ENCODE measurements at places on chromosomes 11 and 22.

GRCh38 chr11:99592266-99592665 is 571.5 kb downstream of the CNTN5 start:
- no peak for DNase-seq

DNA sequence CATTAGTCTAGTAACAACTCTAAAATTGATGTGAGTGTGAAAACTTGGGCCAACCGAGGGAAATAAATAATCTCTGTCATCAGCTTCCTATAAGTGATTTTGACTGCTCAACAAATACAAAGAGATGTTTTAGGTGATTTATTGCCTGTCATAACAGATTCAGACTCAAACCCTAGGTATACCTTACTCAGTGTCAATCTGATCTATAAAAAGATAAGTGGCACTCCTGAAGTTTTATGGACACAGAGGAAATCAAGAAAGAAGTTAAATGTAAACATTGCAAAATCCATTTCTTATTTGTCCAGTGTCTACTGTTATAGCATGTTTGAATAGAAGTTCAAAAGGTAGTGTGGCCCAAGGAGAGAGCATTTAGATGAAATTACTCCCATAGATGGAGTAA is 30.4 kb upstream of the TYR start:
- no peak for DNase-seq

- DNase-seq: peak; percentile 77
These were observed 6.3 kb upstream of the KCNJ5 start for GRCh38 chr11:128884703-128885338.

DNA sequence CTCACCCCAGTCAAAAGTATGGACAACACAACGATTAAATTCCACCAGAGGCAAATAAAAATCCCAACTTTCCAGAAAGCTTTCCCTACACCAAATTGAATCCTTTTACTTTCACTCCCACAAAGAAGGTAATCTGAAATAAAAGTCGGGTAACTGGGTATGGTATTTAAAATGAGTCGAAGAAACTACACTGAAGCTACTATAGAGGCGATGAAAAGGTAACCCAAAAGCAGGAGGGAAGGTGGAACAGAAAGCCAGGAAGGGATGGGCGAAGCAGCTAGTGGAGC is 1.1 kb downstream of the PICALM start:
- DNase-seq: no peak

GRCh38 chr11:81725701-81726100 is 1008.0 kb downstream of the FAM181B start:
- DNase-seq: no peak

DNA sequence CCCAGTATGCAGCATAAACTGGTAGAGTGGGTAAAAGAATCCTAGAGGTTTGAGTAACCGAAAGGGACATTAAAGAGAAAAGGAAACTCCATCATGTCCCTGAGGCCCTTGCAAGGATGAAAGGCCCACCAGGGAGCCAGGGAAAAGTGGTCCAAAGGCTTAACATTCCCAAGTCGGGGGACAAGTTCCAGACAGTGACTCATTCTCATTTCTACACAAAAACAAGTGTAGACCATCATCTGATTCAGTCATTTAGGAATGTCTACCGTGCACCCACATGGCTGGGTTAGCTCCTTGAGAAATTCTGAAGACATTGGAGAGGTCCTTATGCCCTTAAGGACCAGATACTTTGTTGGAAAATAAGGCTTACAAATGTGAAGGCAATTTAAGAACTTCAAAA is 4.8 kb upstream of the NOX4 start:
- no peak for DNase-seq

DNA sequence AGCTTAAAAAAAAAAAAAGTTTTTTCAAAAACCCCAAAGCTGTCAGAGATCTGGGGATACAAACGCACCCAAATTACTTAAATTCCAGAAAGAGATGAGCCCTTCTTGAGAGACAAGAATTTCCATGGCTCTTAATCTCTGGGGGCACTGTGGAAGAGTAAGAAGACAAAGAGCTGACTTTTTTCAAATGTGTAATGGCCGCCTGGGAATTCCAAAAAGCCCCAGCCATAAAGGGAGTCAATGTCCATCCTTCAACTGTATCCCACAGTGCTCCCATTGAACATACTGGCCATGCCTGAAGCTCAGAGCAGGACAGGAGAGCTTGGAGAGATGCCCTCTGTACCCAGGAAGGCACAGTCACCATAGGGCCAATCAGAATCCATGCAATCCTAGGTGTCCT is 37.4 kb upstream of the ASPHD2 start:
- DNase-seq: no peak

- no peak for DNase-seq
These were observed 88.3 kb downstream of the LUZP2 start for GRCh38 chr11:24585192-24585591.

GRCh38 chr11:95193541-95193940 is 37.5 kb downstream of the SESN3 start:
- no peak for DNase-seq

DNA sequence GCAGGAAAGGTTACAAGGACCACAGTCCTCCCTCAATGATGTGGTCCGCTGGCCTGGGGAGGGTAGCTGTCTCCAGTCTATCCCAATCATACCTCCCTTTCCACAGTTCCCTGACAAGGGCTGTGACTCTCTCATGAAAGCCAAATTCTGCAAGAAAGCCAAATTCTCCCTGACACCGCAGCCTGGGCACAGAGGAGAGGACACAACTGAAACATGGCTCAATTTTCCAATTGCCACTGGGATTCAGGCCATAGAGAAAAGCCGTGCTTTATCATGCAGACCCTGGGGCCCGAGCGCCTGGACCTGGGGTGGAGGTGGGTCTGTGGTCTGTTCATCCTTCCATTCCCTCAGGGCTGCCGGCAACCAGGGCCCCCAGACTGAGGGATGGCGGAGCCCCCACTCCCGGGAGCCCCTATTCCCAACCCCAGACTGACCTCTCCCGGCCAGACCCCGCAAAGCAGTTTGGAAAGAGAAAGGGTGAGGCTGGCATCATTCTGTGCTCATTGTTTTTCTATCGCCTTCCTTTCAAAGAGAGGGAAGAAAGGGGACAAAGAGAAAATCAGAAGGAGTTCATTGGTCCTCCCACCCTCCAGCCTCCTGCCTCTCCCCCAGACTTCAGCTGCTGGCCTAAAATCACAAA is 239.5 kb downstream of the BUD13 start:
- no peak for DNase-seq

GRCh38 chr22:25404928-25405816 is 159.3 kb upstream of the GRK3 start:
- DNase-seq: peak; percentile 82

GRCh38 chr11:76185511-76185910 is 20.8 kb downstream of the WNT11 start:
- peak; percentile 34 for DNase-seq

DNA sequence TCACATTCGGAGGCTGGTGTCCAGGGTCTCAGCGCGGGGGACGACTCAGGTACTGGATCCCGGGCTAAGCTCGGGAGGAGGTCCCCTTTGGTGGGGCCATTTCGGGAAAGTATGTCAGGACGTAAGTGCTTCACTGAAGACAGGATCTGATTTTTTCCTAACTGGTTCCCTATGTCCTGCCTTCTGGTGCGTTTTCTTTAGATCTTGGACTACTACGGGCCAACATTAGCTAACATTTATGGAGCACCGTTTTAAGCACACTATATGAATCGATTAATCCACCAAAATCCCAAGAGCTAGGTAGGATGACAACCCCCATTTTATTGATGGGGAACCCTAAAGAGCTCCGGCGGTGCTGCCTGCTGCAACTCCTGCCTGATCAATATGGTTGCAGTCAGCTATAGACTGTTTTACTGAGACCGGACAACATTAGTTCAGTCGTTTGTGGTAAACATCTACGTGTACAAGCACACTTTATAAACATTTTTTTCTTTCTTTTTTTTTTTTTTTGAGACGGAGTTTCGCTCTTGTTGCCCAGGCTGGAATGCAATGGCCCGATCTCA is 17.0 kb upstream of the WDR74 start:
- DNase-seq: no peak

GRCh38 chr22:25407859-25408229 is 156.6 kb upstream of the GRK3 start:
- no peak for DNase-seq

GRCh38 chr11:70916351-70916750 is 336.0 kb downstream of the SHANK2 start:
- no peak for DNase-seq

DNA sequence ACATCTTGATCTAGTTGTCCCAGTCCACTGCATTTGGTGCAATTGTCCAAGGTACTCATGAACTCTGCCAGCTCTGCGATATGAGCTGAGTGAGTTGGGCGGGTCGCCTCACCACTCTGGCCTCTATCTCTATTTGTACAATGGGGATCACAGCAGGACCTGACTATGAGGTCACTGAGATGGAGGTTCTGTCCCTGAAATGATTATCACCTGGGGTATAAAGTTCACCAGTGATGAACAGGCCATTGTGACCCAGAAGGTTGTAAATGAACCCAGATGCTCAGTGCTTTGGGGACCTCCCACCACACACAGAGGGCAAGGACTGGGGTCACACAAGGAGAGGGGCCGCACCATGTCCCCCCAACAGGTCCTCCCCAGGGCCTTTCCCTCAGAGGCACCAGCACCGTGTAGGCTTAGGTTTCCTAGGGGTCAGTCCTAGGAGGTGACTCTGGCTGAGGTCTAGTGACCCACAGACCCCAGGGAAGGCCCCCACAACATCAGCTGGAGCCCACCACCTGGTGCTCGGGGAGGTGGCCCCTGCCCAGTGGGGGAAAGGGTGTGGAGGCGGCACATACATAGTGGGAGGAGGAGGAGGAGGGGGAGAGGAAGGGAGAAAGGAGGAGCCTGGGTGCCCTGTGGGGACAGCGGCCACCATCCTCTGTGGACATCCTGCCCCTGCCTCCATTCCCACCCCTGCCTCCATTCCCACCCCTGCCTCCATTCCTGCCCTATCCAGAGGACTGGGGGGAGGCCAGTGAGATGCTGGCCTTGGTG is 25.0 kb upstream of the IGLL1 start:
- DNase-seq: no peak

- no peak for DNase-seq
These were observed 23.5 kb downstream of the SHISA8 start for GRCh38 chr22:41891407-41891806.

DNA sequence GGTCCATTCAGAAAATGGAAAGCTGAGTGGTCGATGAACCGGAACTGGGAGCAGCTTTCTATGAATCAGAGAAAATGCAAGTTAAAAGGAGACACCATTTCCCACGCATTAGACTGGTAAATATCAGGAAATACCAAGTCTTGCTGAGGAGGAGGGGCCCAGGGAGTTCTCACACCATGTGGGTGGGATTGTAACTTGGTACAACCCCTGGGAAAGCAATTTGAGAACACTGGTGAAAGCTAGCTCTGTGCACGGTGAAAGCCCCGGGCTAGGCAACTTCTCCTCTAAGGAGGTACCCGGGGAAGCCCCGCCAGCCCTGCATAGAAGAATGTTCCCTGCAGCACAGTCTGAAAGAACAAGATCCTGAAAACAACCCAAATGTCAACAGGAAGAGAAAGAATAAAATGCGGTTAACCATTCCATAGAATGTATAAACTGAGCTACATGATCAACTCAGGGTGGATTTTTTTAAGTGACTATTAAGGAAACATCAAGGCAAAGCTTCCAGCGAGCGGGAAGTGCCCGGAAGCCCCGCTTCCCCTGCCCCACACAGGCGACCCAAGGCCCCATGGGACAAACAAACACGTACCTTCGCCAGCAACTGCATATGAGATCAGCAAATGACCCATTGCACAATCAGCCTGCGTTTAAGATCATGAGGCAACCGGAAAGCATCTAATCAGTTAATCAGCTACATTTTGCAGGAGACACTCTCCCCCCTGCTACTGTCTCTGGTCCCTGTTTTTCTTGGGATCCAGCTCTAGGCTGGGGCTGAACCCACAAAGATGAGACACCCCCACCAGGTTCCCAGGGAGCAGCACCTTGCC is 11.3 kb downstream of the SHANK2 start:
- peak; percentile 41 for DNase-seq

DNA sequence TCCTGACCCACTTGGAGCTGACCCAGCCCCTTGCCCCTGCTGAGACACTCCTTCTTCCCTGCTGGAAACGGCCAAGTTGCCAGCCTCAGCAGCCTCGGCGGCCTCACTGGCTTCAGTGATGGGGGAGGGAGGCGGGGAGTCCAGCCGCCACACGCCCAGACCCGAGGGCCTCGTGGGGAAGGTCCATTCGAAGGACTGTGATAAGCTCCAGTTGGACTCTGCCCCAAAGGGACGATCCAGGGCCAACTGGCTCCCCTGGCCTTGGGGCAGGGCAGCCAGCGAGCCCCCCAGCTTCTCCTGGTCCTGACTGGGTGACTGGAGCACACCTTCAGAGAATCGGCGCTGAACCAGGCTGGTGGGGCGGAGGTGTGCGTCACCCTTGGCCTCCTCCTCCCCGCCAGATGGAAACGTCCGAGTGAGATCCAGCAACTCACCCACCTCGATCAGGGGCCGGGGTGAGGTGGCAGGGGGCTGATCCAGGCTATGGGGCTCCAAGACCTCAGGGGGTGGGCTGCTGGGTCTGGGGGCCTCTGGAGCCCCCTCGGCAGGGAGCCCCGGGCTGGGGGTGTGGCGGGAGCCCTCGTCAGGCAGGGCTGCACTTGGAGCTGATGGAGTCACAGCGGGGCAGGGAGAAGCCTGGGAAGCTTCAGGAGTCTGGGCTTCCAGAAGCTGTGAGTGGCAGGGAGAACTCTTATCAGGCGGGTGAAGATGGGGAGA is 11.5 kb downstream of the TNKS1BP1 start:
- DNase-seq: no peak

- DNase-seq: no peak
These were observed 43.1 kb downstream of the CACNG2 start for GRCh38 chr22:36660510-36660840.

GRCh38 chr11:10693509-10694081 is at the start of gene IRAG1:
Gene IRAG1, minus strand, starts transcription at chr11:10693755. Its CDS starts 153 bp downstream, at chr11:10693602.
- peak; percentile 67 for DNase-seq

DNA sequence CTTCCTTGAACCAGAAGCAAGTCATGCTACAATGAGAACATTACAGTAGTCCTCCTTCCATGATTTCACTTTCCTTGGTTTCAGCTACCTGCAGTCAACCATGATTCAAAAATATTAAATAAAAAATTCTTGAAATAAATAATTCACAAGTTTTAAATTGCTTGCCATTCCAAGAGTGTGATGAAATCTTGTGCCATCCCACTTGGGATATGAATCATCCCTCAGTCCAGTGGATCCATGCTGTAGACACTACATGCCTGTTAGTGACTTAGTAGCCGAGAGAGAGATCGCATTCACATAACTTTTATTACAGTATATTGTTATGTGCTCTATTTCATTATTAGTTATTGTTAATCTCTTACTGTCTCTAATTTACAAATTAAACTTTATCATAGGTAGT is 6.0 kb downstream of the HOATZ start:
- no peak for DNase-seq

- DNase-seq: no peak
These were observed 8.3 kb downstream of the PPFIBP2 start for GRCh38 chr11:7522121-7522520.

GRCh38 chr22:21682385-21683175 is 16.8 kb downstream of the PPIL2 start:
- no peak for DNase-seq
